GM06990 (cell line): ENCODE measurements at places on chromosomes 3 and 15.

- no peak for DNase-seq
These were observed 203.1 kb downstream of the MINAR1 start for GRCh38 chr15:79635149-79635771.

DNA sequence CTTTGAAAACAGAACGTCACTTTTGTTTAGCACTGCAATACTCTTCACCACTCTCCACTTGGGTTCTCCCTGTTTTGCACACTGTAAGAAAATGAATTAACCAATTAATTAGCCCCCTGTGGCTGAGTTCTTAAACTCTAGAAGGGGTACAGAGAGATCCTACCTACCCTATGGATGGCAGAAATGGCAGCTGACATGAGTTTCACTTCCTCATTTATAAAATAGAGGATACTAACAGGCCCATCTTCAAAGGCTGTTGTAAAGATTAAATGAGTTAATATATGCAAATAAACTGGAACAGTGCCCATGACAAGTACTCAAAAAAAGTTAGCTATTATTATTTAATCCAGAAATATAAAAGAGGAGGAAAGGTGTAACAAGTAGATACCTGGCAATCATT, 36.9 kb downstream of the SUCLG2 start:
- no peak for DNase-seq

DNA sequence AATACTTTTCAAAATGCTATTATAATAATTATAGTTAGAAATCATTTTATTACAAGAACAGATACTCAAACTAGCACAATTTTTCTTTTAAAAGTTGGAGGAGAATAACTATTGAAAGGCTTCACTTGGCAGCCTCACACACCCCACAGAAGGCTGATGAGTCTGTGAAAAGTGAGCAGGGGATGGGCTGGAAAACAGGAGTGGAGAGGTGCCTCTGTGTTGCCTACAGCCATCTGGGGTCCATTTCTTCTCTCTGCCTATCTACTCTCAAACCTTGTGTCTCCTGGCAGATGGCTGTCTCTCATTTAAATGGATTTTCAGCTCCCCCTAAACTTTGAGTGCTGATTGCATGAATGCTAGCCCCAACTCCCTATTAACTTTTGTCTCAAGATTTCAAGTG, 230.8 kb downstream of the CLSTN2 start:
- no peak for DNase-seq

- DNase-seq: no peak
These were observed 6.2 kb downstream of the UBE2E1 start for GRCh38 chr3:23811919-23812318.

- no peak for DNase-seq
These were observed 20.2 kb downstream of the MYZAP start for GRCh38 chr15:57611938-57612337.

DNA sequence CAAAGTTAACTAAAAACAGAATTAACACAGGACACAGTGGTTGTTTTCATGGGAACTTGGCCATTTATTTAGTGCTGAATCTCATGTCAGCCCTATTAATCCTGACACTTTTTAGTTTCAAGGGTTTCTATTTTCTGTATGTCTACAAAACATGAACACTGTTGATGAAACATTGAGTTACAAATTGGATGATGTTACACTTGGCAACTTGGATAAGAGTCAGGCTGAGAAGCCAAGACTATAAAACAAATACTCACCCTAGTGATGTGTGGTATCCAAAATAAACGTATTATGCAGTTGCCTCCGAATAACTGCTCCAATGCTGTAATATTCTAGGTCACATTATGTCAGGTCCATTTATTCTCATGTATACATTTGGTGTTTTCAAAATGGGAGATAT, 349.6 kb downstream of the ZIC1 start:
- DNase-seq: no peak

DNA sequence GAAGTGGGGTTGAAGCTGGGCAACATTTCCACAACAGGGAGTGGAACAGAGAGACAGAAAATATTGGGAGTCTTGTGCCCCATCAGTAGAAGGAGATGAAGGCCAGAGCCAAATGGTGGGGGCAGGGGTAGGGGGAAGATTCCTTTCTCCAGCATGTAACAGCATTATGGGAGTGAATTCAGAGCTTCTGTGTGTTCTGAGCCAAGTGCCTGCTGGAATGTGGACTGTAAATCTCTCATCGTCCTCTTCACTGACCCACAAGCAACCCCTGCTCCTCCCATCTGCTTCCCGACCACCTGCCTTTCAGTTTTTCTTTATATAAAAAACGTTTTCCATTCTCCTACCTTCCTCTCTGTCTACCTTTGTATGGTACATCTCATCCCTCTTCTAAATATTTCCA, 344.2 kb upstream of the TPRG1 start:
- no peak for DNase-seq

GRCh38 chr15:80456517-80457492, 52.6 kb downstream of the ARNT2 start:
- no peak for DNase-seq

DNA sequence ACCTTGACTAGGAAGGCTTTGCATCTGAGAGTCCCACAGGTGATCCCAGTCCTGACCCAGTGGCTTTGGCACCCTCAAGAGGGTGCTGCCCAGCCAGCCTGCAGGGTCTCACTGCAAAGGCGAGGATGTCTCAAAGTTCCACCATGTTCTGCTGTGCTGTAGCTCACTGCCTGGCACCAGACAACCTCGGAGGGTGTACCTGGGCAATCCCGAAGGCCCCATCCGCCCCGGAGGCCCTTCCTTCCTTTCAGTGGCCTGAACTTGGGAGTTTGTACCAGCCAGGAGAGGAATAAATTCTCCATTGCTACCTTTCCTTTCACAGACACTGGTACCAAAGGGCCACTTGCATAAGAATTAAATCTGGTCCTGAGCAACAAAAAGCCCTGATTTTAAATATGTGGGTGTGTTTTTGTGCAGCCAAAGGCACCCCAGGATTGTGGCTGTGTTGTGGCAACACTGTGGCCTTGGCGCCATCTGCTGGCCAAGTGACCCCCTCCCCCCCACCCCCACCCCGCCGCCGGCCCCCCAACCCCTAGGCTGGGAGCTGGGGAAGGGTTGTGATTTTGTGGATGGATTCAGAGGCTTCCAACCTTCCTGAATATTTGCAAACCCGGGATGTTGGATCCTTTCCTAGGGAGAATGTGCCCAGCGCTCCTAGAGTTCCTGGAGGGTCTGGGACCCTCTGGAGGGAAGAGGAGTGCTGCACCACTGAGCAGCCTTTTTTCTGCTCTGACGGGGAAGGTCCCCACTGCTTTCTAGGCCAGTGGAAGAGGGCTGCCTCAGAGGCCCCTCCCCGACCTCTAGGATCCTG, 9.7 kb upstream of the PTPN23 start:
- DNase-seq: no peak

GRCh38 chr3:99943931-99944761, 126.5 kb downstream of the CMSS1 start:
- DNase-seq: no peak

DNA sequence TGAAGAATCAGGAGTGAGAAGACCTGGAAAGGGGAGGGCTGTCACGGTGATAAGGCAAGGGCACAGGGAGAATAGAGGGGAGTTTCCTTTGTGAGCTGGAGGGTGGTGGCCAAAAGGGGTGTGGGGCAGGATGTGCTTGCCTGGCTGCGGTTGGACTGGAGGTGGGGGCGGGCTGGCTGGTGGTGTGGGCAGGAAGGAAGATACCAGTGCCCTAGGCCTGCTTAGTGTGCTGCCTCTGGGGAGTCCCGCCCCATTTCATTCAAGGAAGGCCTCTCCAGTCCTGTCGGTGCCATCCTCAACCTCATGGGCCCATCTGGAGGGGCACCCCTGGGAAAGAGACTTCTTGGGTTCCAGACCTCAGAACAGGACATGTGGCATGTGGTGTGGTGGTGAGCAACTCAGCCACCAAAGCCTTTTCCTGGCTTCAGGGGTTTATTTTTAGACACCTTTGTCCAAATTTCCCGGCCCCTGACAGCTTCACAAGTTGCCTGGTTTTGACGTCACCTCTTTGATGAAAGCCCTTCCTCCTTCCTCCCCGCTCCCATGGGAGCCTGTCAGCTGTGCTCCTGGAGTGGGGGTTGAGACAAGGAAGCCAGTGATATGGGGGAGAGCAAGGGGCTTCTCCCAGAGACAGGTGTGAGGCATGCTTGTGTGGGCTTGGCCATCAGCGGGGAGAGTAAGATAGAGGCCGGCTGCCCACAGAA, 15.6 kb downstream of the TEX264 start:
- DNase-seq: peak; percentile 75

GRCh38 chr3:59334585-59334984, 284.8 kb upstream of the CFAP20DC start:
- DNase-seq: no peak

- no peak for DNase-seq
These were observed 26.6 kb downstream of the EIF1B start for GRCh38 chr3:40336101-40336500.
